CD14-positive monocyte (primary cell): ENCODE measurements at places on chromosomes 7 and 10.

- H3K36me3 ChIP-seq = no peaks in the 10 kb centered on the region
- no peak overlapping the region for H3K27ac ChIP-seq
- no peak for DNase-seq
- peaks cover 7% of the 10 kb centered on the region for H3K4me1 ChIP-seq
These were observed 62.4 kb downstream of the ARHGAP12 start for GRCh38 chr10:31866118-31866670.

GRCh38 chr10:111125102-111125501, 48.3 kb downstream of the ADRA2A start:
- H3K27ac ChIP-seq = no peak overlapping the region
- H3K27me3 ChIP-seq = no peaks in the 10 kb centered on the region
- no peak for DNase-seq
- H3K4me1 ChIP-seq = peaks cover 9% of the 10 kb centered on the region

DNA sequence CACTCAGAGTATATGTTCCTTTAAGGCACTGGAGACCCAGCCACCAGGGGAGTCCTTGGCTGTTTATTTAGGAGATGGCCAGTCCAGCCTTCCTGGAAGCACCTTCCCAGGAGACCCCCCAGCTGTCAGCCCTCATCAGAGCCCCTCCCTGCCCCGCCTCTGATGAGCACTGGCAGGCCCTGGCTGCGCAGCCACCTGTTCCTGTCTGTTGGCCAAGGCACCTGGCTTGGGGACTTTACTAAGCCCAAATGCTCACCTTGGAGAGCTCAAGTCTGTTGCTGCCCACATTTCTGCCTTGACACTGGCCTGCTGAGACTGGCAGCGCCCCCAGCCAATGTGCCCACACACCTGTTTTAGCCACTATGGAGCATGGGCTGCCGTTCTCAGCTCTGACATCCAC, 124.7 kb downstream of the ELMO1 start:
- H3K27ac ChIP-seq = no peak overlapping the region
- no peak for DNase-seq
- peaks cover 33% of the 10 kb centered on the region for H3K36me3 ChIP-seq
- no peak overlapping the region for H3K4me3 ChIP-seq

- DNase-seq = no peak
- no peak overlapping the region for H3K27ac ChIP-seq
- no peaks in the 10 kb centered on the region for H3K4me1 ChIP-seq
- H3K36me3 ChIP-seq = no peaks in the 10 kb centered on the region
These were observed 88.2 kb upstream of the GPR26 start for GRCh38 chr10:123577921-123578461.

GRCh38 chr7:155219947-155220769, 77.5 kb upstream of the INSIG1 start:
- H3K27me3 ChIP-seq = no peaks in the 10 kb centered on the region
- no peak overlapping the region for H3K27ac ChIP-seq
- no peak overlapping the region for H3K4me3 ChIP-seq
- H3K4me1 ChIP-seq = no peaks in the 10 kb centered on the region

DNA sequence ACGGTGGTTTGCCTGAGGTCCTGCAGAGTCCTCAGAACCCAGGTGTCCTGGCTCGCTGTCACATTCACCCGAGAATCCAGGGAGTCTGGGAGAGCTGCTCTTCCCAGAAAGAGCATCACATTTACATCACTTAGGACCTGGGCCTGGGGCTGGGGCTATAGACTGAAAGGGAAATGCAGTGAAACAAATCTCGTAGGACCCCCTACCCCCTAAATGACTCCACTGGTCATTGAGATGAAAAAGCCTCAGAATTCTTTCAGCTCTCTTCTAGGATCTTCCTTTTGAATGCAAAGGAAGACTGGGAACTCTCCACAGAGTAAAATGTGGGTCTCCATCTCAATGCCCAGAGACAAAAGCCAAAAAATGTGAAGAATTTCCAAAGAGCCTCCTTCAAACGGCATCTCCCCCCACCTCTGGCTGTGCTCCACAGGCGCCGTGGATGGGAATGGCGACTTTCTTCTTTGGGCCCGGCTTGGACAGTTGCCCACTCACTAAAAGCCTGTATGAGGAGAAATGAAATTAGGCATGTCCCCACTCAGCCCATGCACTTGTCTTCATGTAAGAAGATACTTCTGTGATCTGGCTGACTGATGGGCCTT, 49.0 kb upstream of the PODXL start:
- no peaks in the 10 kb centered on the region for H3K27me3 ChIP-seq
- no peak for DNase-seq
- no peak overlapping the region for H3K4me3 ChIP-seq
